ENCODE measurements at places on chromosomes 16 and 17.

DNA sequence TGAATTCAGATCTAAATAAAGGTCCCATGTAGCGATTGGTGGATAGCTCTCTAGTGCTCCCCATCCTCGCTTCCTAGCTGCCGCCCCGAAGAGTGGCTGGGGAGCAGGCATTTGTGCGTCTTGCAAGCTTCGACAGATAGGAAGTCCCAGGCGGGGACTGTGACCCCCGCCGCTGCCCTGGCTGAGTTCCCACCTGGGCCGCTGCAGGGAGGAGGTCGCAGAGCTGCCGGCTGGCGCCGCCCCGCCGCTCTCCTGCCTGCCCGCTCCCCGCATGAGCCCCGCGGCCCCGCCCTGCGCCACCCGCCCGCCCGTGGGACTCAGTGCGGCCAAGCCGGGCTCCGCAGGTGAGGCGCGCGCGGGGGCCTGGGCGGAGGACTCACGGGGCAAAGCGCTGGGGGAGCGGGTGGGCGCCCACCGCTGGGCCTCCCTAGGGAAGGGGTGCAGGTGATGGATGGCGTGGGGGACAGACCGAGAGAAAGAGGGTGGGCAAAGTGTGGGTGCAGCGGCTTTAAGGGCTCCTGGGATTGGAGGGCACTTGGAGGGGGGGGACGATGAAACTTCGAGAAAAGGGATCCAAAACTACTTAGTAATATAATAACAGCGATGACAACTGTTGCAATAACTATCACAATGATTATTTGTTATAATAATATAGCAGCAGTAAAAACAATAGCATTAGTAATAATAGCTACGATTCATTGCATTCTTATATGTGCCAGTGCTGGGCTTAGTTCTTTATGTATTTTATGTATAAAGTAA, at the start of gene OTOA:
OTOA (plus strand) TSS at position 80 of the 759 bp plus-strand sequence. CDS start 14,547 bp downstream, outside the sequence.
- DNase-seq = peak; percentile 70

DNA sequence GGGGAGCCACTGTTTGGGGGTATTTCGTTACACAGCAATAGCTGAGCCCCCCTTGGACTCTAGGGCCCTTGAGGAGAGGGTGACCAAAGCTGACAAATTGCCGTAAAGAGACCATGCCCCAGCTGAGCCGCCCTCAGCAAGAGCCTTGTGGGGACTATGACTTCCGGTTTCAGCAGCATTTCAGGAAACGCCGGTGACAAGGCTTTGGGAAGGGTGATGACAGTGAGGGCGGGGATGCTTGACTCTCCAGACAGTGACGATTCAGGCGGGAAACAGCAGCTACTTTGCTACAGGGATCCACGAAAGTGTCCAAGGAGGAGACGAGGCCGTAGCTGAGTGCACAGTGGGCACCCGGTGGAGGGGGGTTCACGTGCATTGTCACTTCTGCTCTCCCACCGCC, 360.8 kb downstream of the C16orf95 start:
- no peak for DNase-seq

- no peak for DNase-seq
These were observed 91.3 kb upstream of the SEC14L1 start for GRCh38 chr17:77049440-77049839.

DNA sequence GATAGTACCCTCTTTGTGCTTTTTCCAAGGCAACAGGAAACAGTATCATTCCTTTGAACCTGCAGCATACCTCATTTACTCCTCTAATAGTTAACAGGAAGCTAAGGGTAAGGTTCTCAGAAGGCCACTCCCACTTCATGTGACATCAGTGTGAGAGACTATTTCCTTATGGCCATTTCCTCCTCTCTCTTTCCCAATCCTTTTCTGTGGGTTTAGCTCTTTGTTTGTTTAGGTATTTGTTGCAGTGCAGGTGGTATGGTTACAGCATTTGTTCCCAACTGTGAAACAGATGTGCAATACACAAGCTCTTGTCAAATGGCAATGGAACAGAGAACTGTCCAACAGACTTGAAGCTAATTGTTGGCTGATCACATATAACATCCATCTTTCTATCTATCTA, 14.7 kb downstream of the TMC5 start:
- no peak for DNase-seq

GRCh38 chr16:20683812-20684211, 13.7 kb downstream of the ACSM1 start:
- no peak for DNase-seq

All from activated effector memory CD4-positive, alpha-beta T cell treated with anti-CD3 and anti-CD28 coated beads, Interleukin-2, amount 50 U/mL, for 16 hours (primary cell).